ENCODE measurements at places on chromosomes 6 and 20. TPM values are rescaled to one million over a fixed set of nuclear protein-coding genes. Genes with fewer than 3 reads are reported as not detected.

Gene SAMD3
- 1.1 TPM for polyA plus RNA-seq

Gene PLCB4
- 14.8 TPM for polyA plus RNA-seq

Gene GHRH
- polyA plus RNA-seq, result not detected

Gene MAPK13
- 19.9 TPM for polyA plus RNA-seq

Gene MYCT1
- 12.5 TPM for polyA plus RNA-seq

Gene CST5
- polyA plus RNA-seq, result 0.32 TPM

GRCh38 chr20:7841291-7841970 lies 98.8 kb downstream of the HAO1 start:
- DNase-seq, result no peak

DNA sequence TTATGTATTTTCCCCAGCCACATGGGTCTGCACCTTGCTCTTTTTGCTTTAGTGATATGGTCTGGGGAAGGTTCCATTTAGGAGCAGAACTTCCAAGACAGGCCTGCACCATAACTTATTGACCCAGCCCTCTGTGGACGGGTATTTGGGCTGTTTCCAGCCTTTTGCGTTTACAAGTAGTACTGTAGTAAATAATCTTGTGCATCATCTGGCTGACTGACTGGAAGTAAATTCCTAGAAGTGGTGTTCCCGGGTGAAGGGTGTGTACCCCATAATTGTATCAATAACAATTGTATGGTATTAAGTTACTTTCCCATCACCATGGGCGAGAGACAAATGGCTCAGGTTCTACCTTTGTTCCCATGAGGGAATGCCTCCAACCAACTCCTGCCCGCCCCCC lies 31.6 kb downstream of the SPDEF start:
- DNase-seq, result no peak

DNA sequence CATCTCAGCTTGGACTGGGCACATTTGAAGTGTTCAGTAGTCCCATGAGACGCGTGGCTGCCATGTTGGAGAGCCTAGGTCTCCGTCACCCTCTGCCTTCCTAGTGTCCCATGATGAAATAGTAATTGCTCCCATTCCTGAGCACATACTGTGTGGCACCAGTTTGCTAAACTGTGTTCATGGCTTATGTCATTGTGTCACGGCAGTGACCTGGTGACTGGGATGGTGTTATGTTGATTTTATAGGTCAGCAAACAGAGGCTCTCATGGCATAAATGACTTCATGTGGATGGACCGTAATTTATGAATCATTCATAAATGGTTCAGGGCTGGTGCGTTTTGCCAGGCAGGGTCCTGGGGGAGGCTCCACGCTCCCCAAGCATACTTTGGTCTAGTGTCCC lies 3.8 kb downstream of the BCAS4 start:
- DNase-seq, result no peak

DNA sequence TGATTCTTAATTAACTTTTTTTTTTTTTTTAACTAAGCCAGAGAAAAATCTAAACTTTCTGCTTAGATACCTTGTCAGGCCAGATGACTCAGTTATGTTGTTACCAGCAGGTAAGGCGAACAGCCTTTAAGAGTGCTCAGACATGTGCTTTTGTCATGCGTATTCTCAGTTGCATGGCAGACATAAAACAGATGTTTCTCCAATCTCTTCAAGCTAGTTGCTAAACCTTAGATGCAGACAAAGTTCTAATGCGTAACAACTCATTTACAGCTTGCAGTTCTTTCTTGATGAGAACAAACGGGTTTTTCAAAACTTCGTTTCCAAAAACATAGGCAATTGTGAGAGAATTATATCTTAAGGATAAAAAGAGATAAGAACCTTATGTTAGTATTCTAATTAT lies 49.6 kb upstream of the GFRAL start:
- no peak for DNase-seq

DNA sequence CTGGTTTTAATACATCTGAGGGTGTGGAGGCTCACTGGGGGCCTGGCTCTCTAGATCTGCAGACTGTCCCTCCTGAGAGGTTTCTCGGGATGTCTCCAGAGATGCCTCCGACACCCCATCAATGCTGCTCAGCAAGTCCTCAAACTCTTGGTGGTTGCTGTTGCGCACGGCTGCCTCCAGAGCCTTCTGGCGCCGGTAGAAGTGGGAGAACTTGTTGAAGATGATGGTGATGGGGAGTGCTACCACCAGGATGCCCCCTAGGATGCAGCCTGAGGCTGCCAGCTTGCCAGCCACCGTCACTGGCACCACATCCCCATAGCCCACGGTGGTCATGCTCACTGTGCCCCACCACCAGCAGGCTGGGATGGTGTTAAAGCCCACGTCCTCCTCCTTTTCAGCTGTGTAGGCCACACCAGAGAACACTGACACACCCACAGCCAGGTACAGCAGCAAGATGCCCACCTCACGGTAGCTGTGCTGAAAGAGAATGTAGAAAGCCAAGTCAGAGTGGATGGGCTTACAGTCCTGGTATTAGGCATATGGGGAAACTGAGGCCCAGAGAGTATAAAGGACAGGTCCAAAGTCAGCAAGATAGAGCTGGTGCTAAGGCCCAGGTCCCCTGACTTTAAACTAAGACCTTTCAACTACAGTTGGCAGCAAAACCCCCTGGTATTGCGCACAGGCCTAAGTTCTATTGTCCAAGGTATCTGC lies 5.9 kb downstream of the KCNS1 start:
- DNase-seq, result no peak

- no peak for DNase-seq
Measured at GRCh38 chr6:112179631-112180030, 74.7 kb downstream of the LAMA4 start.

GRCh38 chr6:135567375-135568083 lies 70.0 kb upstream of the AHI1 start:
- DNase-seq, result no peak

DNA sequence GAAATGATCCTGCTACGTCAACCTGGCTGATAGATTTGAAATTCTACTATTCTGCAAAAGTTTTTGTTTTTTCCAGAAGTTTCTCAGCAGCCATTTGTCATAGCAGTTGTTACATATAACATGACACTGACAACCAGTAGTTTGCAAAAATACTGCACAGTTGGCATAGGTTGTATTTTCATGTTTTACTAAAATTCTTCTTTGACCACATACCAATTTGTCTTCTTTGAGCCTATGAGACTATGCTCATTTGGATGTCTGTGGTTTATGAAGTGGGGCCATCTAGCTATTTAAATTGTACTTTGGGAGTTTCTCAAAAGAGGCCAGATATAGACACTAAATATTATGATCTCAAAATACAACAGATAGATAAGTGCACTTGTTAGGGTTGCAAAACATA lies 104.9 kb upstream of the PREP start:
- DNase-seq, result no peak

DNA sequence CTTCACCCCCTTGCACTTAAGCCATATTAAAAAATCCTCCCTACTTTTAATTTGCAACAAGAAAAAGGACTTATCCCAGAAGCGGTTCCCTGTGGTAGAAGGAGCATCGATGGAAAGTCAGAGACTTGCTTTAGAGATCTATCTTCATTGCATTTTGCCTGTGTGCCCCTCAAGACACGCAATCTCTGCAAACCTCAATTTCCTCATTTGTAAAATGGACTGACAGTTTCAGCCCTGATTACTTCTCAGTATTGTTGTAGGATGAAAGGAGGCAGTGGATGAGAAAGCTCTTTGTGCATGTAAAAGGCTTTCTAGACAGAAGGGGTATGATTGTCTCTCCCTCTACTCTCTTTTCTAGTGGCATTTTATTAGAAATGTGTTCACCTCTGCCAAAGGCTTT lies 410.2 kb downstream of the CDC5L start:
- DNase-seq, result no peak

GRCh38 chr6:37583261-37583660 lies 83.6 kb upstream of the CCDC167 start:
- DNase-seq, result no peak

DNA sequence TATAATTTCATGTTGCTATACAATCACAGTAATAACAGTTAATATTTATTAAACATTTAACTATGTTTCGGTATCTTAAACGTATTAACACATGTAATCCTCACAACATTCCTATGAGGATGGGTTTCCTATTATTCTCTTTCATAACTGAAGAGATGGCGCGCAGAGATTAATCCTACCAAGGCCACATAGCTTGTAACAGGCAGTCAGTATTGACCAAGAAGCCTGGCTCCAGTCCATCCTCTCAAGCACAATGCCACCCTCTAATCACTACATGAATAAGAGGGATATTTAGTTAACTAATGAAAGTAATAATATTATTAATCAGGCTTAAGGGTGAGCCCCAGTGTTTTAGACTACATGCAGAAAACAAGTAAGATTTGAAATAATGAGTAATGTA lies 149.7 kb upstream of the SIM1 start:
- DNase-seq, result no peak

DNA sequence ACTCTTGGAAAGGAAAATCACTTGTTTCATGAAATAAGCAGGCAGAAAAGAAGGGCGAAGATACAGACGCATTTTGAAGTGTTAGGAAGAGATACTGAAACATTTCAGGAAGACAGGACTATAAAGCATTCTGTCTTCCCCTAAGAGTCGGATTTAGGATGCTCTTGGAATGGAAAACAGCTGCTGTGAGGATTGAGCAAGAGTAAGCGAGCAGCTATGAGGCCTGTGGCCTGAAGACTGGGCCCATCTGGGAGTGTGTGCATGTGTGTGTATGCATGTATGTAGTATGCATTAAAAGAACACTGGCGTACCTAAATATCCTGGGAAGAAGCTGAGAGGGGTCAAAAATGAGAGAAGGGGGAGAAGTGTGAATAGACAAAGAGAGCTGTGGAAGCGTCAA lies 83.6 kb downstream of the SIM1 start:
- DNase-seq, result no peak

DNA sequence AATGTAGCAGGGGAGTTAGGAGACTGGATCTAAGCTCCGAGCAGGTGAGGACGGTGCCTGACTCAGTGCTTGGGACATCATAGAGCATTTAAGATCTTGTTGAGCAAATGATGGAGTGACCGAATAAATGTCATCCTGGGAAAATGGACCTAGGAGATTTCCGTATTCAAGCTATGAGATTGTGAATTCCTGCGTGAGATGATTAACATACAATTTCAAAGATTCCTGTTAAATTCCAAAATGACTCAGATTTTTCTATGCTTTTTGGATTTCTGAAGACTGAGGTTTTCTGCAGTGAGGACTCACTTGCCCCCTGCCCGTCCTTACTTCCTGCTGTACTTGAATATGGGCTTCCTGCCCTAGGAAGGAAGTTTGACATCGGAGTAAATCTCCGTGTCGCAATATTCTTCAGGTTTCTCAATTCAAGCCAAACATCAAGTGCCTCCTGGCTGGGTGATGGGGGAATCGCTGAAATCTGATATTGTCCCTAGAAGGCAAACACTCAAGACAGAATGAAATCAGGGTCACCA lies 5.2 kb downstream of the SYTL3 start:
- DNase-seq, result no peak

DNA sequence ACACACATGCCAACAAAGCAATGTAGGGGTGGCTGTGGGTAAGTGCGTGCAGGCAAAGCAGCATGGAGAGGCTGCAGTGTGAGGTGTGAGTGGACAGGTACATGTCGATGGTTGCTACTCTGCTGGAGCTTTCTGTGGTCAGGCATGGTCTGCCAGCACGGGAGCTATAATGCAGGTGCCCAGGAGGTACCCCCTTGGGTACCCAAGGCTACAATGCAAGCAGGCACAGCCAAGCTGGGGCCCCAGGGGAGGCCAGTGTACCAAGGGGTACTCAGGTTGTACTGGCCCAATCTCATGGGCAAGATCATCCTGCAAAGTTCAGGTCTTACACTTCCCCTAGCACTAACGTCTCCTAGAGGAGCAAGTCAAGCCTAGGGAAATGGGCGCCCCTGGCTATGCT lies 58.4 kb upstream of the IRAK1BP1 start:
- DNase-seq, result no peak

DNA sequence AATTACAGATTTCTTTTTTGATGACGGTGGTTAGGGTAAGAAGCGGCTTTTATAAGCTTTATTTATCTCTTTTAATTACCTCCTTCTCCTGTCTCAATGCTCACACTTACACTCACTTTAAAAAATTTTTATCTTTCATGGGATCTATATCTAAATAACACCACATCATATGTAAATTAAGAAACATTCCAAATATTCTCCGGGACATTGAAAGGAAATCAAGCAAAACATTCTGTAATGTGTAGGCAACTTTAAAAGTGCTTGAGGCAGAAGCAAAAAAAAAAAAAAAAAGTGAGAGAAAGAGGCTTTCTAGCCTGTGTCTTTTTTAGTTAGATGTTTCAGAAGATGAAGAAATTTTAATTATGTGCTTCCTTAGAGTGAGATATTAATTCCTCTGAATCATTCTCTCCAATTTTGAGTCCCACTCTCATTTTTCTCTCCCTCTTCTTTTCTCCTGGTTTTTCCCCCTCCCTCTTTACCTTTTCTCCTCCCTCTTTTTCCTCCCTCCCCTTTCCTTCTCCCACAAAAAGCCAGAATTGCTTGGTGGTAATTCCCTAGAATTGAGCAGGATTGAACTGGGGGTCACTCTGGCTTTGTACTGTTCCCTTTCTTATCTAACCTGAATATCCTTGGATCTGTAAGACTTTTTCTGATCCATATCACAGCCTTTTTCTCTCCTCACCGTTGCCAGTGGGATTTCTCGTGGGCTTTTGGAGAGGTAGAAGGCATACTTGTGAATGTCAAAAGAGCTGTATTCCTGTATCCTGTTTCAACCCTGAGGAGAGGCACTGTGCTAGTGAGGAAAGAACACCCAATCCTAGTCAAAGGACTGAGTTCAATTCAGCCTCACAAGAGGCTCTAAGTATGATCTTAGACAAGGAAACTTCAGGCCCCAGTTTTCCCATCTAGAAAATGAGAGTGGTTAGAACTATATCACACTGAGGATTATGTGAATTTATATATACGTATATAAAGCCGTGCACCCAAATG lies 30.4 kb downstream of the KCNQ5 start:
- DNase-seq, result no peak

DNA sequence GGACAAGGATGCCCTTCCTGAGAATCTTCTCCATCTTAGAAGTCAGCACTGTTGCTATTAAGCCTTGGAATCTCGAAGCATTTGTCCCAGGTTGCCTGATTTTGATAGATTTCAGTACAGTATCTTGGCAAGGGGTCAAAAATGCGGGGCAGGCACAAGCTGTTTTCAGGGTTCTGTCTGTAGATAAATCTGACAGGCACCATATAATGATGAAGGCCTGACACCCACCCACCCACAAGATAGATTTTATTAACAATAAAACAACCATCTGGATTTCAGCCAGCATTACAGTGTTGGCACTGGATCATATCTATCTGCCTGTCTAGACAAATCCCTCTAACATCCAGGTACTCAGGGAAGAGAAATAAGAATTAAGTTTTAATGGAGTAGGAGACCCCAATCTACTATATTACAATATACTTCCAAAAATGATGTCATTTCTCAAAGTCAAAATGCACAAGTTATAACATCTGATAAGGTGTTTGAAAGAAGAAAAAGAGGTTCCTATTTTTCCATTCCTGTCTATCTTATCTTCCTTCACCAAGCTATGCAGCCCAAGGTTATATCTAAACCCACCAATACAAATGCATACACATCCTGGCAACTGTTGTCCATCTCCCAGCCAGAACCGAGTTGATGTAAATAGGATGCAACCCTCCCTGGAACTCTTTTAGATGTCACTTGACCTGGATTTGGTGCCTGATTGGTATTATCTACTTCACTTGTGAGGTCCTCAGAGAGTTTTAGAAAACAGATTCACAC lies 10.7 kb downstream of the NEDD9 start:
- DNase-seq, result no peak

- no peak for DNase-seq
Measured at GRCh38 chr6:90413867-90414266, 117.2 kb upstream of the BACH2 start.
